ENCODE measurements at places on chromosomes 5 and 9. TPM values are rescaled to one million over a fixed set of nuclear protein-coding genes. Genes with fewer than 3 reads are reported as not detected.

DNA sequence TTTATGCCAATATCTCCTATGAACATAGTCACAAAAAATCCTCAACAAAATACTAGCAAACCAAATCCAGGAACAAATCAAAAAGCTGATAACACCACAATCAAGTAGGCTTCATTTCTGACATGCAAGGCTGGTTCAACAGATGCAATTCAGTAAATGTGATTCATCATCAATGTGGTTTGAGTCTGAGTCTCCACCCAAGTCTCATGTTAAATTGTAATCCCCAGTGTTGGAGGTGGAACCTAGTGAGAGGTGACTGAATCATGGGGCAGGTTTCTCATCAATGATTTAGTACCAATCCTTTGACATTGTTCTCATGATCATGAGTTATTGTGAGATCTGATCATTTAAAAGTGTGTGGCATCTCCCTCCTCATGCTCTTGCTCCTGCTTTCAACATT lies 1072.7 kb downstream of the NR2F1-AS1 start:
- no peak for DNase-seq

GRCh38 chr5:175707751-175708375 lies 50.0 kb downstream of the HRH2 start:
- DNase-seq = no peak

GRCh38 chr5:146862641-146863040 lies 15.9 kb downstream of the PPP2R2B start:
- DNase-seq = no peak

- DNase-seq = no peak
Observed at GRCh38 chr5:144318011-144318410, 147.3 kb downstream of the KCTD16 start.

DNA sequence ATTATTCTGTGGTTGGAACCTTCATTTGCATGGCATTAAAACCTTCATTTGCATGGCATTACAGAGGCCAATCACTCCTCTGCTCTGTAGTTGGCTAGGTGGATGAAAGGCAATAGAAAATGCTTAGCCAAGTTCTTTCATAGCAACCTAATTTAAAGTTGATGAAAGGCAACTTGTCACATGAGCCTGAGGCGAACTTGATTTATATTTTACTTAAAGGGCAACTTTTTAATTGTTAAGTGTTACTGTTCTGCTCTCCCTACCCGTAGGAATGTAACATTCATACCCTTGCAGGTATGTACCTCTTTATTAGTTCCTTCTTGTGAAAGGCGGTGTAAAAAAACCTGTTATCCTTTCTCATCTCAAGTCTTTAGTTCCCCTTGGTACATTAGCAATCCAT lies 7.9 kb upstream of the ERMP1 start:
- no peak for DNase-seq

DNA sequence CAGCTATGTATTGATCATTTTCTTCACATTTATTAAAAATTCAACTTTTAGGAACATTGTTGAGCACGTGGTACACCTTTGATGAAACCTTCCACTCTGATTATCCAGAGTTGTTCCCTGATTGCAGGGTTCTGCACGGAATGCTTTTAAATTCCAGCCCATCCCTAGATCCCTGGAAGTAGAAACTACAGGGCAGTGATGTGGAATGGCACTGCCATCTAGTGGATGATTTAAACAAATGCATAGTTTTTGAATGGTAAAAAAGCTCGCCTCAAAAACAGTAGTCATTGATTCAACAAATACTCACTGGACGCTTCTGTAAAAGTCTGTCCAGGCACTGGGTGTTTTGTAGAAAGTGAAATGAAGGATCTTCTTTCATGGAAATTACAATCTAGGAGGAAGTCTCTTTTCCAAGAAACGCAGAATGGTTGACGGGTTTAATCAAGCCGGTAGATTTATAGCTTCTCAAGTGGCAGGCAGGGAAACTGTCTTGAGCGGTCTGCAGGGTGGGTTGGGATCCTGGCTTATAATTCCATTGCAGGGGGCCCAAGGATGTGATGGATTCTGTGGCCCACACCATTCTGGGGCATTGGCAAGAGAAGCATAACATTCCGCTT lies 118.4 kb downstream of the ARHGAP26 start:
- DNase-seq = no peak

GFPT2 gene
- total RNA-seq = 16.1 TPM

Data from HCT116 (cell line).